ENCODE measurements at places on chromosomes 11 and 22. TPM values are rescaled to one million over a fixed set of nuclear protein-coding genes. Genes with fewer than 3 reads are reported as not detected.

The HTR3B gene
- not detected for total RNA-seq

The SCN4B gene
- under 0.01 TPM for total RNA-seq

The TMPRSS4 gene
- total RNA-seq, result not detected

The STK33 gene
- 1.1 TPM for total RNA-seq

The ANO1 gene
- not detected for total RNA-seq

The CRACR2B gene
- total RNA-seq, result 1.3 TPM

The CBY1 gene
- total RNA-seq, result 14.3 TPM

The HPX gene
- total RNA-seq, result not detected

The OR4A47 gene
- not detected for total RNA-seq

The TEX54 gene
- not detected for total RNA-seq

The BAIAP2L2 gene
- total RNA-seq, result 3.2 TPM

The OR4C11 gene
- not detected for total RNA-seq
